ENCODE measurements at places on chromosomes 5 and 9.
A peak's percentile ranks its signal among the peaks of the same experiment; 100 is the strongest.

GRCh38 chr5:132674671-132675506 lies 1.1 kb downstream of the IL4 start:
- DNase-seq: peak; percentile 78

- DNase-seq: peak; percentile 50
Observed at GRCh38 chr9:112097712-112098688, 77.1 kb downstream of the SUSD1 start.

DNA sequence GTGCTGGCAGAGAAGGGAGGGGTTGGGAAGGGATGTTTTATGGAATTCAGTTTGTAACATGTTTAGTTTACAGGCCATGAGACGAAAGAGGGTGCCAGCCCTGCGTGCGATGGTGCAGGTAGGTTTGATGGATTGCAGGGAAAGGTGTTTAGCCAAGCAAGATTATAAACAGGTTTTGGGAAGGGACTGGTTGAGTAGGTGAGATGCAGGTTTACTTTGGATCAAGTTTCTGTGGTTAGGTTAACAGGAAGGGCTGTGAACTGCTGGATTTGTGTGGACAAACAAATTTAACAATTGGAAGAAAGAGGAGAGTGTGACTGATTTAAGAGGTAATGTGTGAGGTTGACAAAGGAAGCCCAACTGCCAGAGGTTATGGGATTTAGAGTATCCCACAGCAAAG lies 32.6 kb upstream of the GPX3 start:
- no peak for DNase-seq

DNA sequence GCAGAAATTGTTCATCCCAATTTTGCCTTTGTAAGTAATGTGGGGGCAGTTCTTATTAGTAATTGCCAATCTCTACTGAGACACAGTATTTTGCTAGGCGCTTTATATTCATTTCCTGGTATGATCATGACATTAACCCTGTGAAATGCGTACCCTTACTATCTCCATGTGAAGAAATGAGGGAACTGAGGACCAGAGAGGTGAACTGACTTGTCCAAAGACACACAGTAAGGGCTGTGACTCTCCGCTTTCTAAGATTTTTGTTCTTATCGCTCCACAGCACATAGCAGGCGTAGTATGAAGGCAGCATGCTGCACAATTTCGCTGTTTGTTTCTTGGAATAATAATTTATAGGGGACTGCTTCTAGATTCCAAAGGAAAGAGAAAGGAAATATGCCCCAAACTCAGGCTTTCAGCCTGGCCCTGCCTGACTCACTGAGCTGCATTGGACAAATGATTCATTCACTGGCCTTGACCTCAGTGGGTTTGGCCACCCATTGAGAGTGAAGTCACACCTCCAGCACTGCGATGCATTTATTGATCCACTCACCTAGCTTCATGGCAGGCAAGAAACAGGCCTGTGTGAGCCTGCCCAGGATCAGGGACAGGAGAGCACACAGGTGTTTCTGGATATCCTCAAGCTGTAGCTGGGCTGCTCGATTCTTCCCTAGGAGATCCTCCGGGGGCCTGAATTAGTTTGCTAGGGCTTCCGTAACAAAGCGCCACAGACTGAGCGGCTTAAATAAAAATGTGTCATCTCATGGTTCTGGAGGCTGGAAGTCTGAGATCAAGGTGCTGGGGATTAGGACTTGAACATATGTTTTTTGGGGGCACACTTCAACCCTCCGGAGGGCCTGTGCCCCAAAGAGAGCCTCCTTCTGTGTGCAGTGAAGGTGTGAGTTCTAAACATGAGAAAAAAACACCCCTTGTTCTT lies 7.2 kb upstream of the DUSP1 start:
- DNase-seq: no peak

GRCh38 chr9:108225149-108225800 lies 630.5 kb downstream of the ACTL7B start:
- no peak for DNase-seq

GRCh38 chr5:9059920-9060691 lies 485.8 kb downstream of the SEMA5A start:
- DNase-seq: peak; percentile 91

DNA sequence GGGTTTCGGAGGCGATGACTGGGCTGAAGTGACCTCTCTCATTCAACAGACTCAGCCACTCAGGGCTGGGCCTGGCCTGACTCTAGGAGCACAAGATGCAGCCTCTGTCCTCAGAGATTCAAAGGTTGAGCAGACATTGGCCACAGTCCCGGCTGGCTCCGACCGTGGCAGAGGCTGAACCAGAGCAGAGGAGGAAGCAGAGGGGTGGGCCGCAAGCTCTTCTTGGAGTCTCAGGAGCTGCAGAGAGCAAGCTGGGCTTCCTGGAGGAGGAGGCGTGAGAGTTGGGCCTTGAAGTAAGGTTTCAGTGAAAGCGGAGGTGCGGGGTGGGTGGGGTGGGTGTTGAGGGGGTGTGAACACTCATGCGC lies 37.6 kb downstream of the ALG2 start:
- no peak for DNase-seq

- DNase-seq: no peak
Observed at GRCh38 chr5:40694433-40694832, 14.7 kb downstream of the PTGER4 start.

- peak; percentile 38 for DNase-seq
Observed at GRCh38 chr9:76302947-76303550, 91.2 kb downstream of the RFK start.

GRCh38 chr9:117074342-117074662 lies 340.6 kb downstream of the ASTN2 start:
- DNase-seq: no peak

DNA sequence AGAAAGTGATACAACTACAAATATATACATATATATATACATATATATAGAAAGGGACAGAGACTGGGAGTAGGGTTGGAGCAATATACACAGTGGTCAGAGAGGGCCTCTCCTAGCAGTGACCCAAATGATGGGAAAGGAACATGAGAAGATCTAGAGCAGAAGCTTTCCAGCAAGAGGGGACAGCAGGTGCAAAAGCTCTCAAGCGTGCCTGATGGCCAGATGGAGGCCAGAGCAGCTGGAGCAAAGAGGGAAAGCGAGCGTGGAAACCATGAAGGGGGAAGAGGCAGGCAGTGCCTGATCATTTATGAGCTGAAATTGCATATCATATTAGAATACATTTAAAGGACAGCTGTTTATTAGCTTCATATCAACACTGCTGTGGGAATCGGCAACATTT lies 7.6 kb upstream of the GRPEL2 start:
- DNase-seq: no peak

DNA sequence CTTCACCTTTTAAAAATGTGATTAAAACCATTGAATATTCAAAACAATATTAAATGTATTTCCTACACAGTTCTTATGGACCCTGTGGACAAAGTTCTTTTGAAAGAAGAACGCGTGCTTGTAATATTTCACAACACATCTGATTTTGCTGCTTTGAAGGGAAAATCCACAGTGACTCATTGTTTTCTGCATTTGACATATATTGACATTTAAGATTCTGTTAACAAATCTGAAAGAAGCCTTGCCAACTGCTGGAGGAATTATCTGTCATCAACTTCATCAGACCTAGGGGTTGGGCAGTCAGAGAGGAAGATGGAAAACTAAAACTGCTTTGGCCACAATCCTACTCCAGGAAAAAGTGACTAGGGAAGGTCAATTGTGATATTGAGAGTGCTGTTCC lies 56.9 kb upstream of the RASEF start:
- no peak for DNase-seq

- DNase-seq: no peak
Observed at GRCh38 chr9:87587356-87587745, 89.7 kb downstream of the DAPK1 start.

DNA sequence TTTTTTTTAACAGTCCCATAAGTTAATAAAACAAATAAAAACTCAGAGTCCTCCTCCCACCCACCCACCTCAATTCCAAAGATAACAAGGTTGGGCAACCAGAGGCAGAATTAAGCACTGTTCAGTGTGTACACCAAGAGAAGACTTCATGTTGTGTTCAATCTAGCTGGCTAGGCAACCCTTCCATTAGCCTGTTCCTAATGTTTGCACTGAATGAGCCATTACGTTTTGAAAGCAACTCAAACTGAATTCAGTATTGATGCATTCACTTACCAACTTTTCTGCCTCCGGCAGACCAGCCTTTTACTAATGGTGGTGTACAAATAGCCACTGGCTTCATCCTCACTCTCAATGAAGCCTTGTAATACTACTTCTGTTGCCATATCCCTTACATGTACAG lies 47.5 kb downstream of the PBX3 start:
- DNase-seq: no peak

DNA sequence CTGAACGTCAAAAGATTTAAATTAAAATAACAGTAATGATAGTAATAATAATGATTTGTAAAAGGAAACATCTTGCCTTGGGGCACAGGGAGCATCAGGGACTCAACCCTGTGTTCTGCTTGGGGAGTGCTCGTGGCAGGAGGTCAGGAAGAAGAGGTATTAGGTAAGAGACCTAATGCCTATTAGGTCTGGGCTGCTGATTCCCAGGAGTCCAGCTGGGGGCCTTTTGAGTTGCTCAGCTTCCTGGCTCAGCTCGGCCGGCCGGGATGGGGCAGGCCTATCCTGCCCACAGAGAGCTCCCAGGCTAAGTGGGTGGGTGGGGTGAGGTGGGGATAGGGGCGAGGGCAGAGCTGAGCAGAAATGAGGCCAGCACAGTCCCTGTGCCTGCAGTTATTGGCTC lies 17.5 kb downstream of the LMX1B start:
- DNase-seq: no peak

GRCh38 chr5:137142764-137143605 lies 356.1 kb downstream of the SPOCK1 start:
- peak; percentile 36 for DNase-seq

DNA sequence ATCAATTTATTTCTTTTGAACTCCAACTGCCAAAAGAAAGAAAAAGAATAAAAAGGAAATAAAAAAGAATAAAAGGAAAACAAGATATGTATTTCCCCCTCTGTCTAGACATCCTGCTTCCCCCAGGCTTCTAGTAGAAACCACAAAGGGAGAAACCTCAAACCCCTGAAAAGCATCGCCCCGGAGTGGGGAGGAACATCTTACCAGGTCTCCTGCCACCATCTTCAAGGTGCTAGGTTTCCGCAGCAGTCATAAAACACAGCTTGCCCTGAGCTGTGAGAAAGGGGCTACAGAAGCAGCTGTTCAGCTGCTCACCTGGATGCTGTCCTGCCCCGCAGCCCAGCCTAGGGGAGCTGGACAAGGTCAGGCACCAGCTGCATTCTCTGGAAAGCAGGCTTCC lies 487.7 kb downstream of the GADD45G start:
- no peak for DNase-seq

DNA sequence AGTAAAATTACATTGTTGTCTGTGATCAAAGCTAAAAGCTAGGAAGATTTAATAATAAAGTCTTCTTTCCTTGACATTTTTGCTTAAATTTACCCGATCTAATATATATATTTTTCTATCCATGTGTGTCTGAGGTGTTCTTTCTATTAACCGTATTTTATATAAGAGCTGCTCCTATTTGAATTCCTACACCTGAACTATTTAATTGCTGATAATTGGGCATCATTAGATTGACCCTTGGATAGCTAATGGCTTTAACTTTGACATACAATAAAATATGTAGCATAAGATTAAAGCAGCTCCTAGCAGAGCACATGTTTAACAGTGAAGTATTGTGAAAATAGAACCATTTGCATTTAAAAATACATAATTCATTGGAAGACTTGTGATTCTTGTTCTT lies 792.7 kb downstream of the MAT2B start:
- no peak for DNase-seq

DNA sequence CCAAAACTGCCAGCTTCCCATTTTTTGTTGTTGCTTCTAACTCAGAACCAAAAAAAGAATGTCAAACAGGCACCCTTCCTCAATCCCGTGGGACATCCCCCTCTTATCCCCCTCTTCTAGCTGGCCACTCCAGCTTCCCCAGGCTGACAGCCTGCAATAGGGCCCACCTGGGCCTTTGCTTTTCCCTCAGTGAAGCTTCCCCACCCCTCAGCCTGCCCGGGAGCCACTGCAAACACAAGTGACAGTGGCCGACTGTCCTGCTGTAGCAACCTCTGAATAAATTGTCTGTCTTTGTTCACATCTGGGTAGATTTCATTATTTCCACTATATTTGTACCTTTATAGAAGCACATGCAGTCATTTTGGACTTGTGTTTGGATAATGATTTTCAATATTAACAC lies 245.3 kb downstream of the GADD45G start:
- no peak for DNase-seq

DNA sequence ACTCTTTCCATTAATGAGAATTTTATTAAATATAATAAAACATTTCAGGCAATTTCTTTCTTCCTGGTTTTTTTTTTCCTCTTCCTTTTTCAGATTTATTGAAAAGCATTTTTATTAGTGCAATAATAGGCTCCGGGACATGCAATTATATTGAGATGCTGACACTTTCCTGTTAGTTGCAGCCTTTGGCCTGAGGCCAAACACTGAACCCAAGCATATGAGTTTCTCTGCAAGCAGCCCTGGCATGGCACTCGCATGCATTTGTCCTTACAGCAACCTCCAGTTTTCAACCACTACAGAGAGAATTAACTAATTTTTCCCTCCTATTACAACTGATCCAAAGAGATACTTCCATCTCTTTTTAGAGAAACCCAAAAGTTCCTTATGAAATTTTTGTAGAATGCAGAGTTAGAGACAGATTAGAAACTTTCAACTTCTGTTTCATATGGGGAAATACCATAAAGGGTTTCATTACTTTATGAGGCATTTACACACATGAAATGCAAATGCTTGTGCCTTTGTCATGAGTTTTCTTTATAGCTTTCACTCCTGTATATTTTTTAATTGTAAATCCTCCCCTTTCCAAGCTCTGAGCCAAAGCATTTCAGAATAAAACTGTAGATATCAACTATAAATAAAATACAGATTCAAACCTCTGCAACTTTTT lies 183.0 kb downstream of the CETN3 start:
- DNase-seq: no peak

DNA sequence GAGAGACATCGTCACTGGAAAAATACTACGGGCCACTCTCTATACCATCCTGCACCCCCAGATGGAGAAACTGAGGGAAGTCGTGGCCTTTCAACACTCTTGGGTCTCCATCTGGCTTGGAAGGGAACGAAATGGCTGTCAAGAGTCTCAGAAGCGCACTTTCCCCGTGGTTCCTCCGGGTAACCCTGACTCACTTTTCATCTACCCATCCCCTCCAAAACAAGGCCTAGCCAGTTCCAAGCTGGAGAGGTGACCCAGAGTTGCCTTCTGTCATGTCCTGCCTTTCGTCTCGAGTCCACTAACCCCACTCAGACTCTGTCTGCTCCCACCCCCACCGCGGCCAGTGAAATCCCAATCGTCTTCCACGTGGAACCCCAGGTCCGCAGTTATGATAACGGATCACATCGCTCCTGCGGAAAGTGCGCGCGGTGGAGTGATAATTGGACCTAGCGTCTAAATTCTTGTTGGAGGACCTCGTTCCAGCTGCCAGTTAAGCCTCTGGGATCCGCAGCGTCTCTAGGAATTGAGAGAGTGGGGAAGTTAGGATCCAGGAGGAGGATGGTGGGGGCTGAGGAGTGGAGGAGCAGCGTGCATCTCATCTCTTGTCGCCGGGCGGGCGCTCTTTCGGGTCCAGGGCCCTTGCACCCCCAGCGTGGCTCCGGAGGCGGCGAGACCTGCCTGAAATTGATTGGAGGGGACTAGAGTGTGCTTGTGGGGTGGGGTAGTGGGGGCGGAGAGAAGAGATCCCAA lies 4.6 kb downstream of the CDKN2A start:
- no peak for DNase-seq

- DNase-seq: no peak
Observed at GRCh38 chr9:114671605-114672004, 10.4 kb downstream of the TEX48 start.

Measured in H54 (cell line).